Epithelial cell of umbilical artery (primary cell): ENCODE measurements at places on chromosomes 12 and 14. TPM values are rescaled to one million over a fixed set of nuclear protein-coding genes. Genes with fewer than 3 reads are reported as not detected.

Gene TIMM9
- 20.8 and 36.6 TPM in 2 replicates for total RNA-seq

Gene SERPINA10
- total RNA-seq: not detected in 2 replicates

Gene IRAK3
- 4.9 and 10.0 TPM in 2 replicates for total RNA-seq

Gene SYCP3
- 0.30 TPM in 1 of 2 replicates, not detected in the other for total RNA-seq

Gene WNT5B
- total RNA-seq: 0.32 and 0.46 TPM in 2 replicates

Gene PMCH
- 0.32 and 0.61 TPM in 2 replicates for total RNA-seq

Gene GPX2
- total RNA-seq: not detected in 2 replicates

Gene BDKRB2
- total RNA-seq: 0.76 and 0.97 TPM in 2 replicates

Gene PTPRR
- 2.0 and 2.3 TPM in 2 replicates for total RNA-seq

Gene SAMD15
- 2.3 and 4.0 TPM in 2 replicates for total RNA-seq

Gene LRRK2
- total RNA-seq: 0.65 and 3.8 TPM in 2 replicates
